Neuronal stem cell (in vitro differentiated cells): ENCODE measurements at places on chromosomes 4 and X.

DNA sequence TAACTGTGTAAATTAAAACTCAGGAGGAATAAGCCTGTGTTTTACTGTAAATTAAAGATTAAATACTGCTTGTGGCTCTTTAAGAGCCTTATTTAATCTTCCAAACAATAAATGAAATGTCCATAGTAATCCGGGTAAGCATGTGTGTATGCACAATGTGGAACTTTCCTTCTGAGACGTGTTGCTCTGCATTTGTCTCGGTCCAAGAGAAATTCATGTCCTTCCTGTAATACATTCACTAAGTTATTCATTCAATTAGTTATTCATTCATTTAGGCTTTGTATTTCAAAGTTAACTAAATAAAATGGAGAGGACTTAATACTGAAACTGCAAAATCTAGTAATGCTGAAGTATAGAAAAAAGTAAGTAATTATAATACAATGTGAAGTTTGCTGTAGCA, 2728.8 kb downstream of the PCDH7 start:
- no peak for DNase-seq

GRCh38 chr4:170398218-170398617, 308.5 kb upstream of the AADAT start:
- no peak for DNase-seq

GRCh38 chrX:19193565-19193964, 71.3 kb upstream of the ADGRG2 start:
- no peak for DNase-seq

- DNase-seq: no peak
Observed at GRCh38 chr4:185573651-185574199, 38.4 kb upstream of the PDLIM3 start.

DNA sequence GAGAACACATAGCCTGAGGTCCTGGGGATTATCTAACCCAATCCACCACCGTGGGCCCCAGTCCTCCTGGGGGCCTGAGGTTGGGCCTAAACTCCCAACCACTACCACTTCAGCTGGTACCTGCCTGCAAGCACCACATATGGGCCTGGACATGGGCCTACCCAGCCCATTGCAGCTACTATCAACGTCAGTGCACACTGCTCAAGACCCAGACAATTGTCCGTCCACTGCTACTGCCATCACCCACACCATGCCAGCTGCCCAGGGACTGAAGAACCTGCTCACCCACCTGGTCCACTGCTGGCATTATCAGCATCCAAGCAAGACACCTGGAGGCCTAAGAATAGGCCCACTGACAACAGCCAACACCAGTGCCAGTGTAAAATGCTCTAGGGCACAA, 88.1 kb downstream of the COL4A5 start:
- no peak for DNase-seq

DNA sequence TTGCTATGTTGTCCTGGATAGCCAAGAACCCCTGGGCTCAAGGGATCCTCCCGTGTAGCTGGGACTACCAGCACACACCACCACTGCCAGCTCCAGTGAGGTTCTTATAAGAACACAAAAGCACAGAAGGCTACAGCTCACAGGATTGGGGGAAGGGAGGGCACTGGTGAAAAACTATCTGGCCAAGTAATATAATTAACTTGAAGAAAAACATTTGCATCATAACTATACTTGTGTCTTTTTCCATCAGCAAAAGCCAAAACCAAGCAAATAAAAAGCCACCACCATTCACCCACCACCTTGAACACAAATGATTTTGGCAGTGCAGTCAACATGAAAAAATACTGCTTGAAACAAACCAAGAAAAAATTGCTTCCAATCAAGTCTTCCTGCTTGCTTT, 188.2 kb downstream of the MAML3 start:
- no peak for DNase-seq

DNA sequence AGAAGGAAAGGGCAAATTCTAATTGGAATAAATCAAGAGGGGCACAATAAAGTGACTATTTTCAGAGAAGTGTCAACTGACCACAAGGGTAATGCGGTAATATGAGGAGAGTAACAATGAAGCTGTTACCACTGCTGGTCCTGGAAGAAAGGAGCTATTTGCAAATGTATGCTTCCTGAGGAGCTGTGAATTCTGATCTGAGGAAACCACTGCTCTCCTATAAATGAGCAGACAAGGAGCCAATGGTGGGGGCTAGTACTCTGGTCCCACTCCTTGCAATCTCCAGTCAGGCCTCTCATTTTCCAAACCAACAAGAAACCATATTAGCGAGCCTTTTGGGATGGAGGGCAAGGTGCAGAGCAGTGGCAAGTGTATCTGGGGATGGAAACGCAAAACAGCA, 770.2 kb downstream of the FSTL5 start:
- no peak for DNase-seq
